Inflammatory macrophage treated with lipopolysaccharide for 1 hour (primary cell): ENCODE measurements at places on chromosomes 11 and 22.

DNA sequence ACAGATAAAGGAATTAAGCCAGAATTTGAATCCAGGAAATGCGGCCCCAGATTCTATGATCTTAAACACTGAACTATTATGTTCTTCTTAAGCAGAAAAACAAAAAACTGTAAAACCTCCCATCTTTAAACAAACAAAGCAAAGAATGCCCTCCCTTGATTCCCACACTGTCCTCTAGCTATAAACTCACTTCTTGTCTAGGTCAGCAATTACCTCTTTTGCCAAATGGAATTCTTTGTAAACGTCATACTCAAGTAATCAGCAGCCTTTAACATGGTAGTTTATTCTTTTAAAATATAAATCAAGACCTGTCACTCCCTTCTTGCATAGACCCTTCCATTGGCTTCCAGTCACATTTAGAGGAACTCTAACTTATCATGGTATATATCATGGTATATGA lies 958.9 kb upstream of the CNTN5 start:
- DNase-seq = no peak

DNA sequence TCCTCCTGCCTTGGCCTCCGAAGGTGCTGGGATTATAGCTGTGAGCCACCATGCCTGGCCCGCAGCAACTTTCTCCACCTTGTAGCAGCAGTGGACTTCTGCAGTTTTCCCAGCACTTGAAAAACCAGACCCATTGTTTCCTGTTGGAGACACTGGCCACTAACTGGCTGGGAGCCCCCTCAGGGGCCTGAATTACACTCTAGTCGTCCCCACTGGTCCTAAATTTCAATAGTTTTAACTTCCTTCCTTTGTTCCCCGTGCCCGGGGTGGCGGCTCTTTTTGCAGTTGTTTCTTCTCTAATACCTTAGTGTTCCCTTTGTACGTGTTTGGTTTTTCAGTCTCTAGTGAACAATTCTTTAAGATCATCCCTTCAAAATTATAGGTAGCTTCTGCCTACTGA lies 2.6 kb upstream of the MRGPRE start:
- DNase-seq = no peak

GRCh38 chr22:45930324-45930723 lies 46.6 kb downstream of the WNT7B start:
- no peak for DNase-seq

DNA sequence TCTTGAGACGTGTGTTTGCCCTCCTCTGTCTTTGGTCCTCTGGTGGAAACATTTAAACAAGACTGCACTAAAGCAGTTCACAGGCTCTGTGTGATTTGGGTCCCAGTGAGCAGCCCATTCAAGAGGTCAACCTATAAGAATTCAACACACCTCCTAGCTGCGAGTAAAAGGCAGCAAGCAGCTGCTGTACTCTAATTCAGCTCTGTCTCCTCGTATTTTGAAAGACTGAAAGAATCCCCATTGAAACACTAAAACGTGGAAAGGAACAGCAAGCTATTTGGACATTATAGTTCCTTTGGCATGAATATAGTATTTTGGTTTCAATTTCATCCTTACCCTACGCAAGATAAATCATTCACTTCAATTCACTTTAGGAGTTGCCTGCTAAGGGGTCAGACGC lies 1046.7 kb downstream of the DLG2 start:
- no peak for DNase-seq
